ENCODE measurements at places on chromosomes 13 and 19. TPM values are rescaled to one million over a fixed set of nuclear protein-coding genes. Genes with fewer than 3 reads are reported as not detected.

DNA sequence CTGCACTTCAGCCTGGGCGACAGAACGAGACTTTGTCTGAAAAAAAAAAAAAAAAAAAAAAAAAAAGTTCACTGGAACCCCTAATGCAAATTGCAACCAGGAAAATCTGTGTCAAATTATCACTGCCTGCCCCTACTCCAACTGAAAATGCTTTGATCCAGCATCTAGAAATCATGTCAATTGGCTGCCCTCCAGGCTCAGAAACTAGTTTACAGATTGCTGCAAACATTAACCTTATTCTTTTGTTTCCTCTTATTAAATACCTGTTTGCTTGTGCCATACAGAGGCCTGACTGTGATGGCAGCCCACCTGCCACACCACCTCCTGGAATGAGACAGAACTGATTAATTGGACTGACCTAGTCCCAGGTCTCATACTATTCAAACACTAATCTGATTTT, 18.6 kb upstream of the AKT2 start:
- DNase-seq = no peak

Gene ADGRE1
- total RNA-seq = 6.5 TPM

- DNase-seq = no peak
Observed at GRCh38 chr13:21537105-21537504, 66.9 kb downstream of the MICU2 start.

- DNase-seq = peak; percentile 6
Observed at GRCh38 chr13:90968166-90968904, 379.2 kb upstream of the MIR17HG start.

DNA sequence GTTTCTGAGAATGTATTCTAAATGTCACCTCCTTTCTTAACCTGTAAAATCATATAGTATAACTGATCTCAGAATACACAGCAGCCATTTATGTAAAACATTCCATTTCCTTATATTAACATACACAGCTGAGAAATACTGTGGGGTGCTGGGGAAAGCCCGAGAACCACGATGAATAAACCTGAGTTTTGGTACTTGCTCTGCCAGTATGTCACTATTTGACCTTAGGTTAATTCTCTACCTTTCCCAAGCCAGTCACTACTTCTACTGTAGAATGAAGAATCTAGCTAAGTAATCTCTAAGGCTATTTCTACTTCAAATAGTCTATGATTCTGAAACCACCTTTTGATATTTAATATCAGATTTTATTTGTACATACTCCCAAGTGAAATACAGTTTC, 173.7 kb downstream of the TBC1D4 start:
- DNase-seq = peak; percentile 78

Gene ZNF575
- total RNA-seq = 4.3 TPM

GRCh38 chr13:112067116-112067741, at the start of gene SOX1:
Gene SOX1, plus strand, starts transcription at chr13:112067149. Its CDS starts 510 bp downstream, at chr13:112067659.
- DNase-seq = peak; percentile 46
